ENCODE measurements at places on chromosomes 6 and 20.

- no peak for DNase-seq
These were observed 108.0 kb downstream of the ATXN1 start for GRCh38 chr6:16653226-16653625.

- DNase-seq: no peak
These were observed 272.3 kb downstream of the KHDC1L start for GRCh38 chr6:72952808-72953630.

- no peak for DNase-seq
These were observed 146.2 kb downstream of the KHDC1L start for GRCh38 chr6:73078908-73079610.

GRCh38 chr6:52491203-52492069 lies 71.3 kb downstream of the EFHC1 start:
- DNase-seq: no peak

DNA sequence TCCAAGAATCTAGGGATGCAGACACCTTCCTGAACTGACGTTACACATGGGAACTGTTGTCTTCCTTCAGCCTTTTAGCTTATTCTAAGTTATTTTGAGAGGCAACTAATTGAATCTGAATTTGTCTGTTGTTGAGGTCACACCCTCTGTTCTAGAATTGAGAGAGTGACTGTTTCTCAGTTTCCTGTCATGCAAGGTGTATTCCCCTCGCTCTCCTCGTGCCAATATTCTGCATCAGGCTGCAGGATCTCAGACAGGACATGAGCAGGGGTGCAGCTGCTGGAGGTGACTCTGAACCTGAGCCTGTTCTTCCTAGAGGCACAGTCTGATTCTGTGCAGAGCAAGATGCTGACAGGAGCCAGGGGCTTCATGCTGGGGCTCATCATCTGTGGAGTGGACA lies 52.5 kb downstream of the HLA-DPB1 start:
- no peak for DNase-seq

DNA sequence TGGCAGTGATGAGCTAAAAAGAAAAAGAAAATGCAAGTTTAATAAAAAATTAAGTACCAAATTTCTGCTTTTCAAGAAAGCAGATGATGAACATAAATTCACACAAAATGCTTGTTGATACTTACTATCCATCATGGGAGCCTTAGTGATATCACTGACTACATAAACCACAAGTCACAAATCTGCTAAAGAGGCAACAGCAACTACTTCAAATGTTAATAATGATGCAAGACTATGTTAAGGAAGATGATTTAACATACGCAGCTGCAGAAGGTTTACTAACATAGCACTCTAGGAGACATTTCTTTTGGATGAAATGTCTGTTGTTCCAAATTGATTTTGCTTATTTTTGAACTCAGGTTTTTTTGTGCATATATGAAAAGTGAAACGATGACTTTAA lies 18.6 kb downstream of the FYN start:
- no peak for DNase-seq

- DNase-seq: no peak
These were observed 418.5 kb downstream of the LMBRD1 start for GRCh38 chr6:69378326-69378725.

GRCh38 chr20:42378826-42379225 lies 760.6 kb upstream of the CHD6 start:
- no peak for DNase-seq

DNA sequence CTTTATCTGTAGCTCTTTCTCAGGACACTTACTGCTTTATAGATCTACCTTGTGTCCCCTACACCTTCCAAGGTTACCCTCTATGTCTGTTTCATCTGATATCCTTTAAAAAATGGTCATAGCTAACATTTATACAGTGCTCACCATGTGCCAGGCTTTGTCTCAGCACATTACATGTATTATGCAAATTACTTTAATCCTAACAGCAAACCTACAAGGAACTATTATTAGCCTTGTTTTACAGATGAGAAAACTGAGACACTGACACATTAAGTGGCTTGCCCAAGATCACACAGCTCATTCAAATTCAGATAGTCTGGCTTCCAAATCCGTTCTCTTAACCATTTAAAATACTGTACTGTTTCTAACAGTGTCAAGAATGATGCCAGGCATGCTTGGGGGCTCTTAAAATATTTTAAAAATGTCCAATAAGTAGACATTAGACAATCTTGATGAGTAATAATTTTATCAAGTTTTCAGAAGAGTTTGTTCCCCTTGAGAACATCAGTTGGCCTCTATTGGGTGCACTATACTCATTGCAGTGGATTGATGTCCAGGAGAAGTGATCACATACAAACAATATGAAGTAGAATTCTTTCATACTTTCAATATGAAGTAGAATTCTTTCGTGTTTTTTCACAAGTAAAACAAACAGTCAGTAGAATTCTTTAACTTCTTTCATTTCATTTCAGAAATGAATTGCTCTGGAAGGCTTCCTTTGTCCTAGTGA lies 69.6 kb downstream of the DNAH8 start:
- no peak for DNase-seq

DNA sequence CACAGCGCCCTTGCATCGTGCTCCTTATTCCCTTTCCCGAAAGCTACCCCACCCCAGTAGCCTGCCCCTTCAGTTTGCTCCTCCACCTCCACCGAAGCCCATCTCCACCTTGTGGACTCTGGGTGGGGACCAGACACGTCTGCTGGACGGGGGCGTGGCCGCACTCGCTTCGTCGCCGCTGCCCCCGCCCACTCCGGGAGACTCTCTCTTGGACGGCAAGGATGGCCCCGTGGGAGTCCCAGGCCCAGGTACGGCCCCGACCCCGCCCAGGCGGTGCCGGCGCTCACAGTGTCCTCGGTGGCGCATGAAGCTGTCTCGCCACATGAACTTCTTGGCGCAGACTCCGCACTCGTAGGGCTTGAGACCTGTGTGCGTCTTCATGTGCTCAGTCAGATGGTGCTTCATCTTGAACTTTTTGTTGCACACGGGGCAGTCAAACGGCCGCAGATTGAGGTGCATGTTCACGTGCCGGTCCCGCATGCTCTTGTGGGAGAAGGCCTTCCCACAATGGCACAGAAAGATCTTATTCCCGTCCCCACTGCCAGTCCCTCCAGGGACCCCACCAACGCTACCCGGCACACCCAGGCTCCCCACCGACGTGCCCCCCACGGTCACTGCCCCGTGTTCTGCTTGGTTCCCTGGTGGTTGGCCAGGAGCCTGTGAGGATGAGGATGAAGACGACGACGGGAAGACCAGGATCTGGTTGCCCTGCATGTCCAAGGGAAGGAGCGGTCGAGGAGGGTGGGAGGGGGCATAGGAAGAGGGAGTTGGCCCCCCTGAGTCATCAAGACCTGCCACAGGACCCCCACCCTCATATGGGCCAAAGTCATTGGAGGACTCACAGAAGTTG lies 1.3 kb upstream of the TAPBP start:
- no peak for DNase-seq

DNA sequence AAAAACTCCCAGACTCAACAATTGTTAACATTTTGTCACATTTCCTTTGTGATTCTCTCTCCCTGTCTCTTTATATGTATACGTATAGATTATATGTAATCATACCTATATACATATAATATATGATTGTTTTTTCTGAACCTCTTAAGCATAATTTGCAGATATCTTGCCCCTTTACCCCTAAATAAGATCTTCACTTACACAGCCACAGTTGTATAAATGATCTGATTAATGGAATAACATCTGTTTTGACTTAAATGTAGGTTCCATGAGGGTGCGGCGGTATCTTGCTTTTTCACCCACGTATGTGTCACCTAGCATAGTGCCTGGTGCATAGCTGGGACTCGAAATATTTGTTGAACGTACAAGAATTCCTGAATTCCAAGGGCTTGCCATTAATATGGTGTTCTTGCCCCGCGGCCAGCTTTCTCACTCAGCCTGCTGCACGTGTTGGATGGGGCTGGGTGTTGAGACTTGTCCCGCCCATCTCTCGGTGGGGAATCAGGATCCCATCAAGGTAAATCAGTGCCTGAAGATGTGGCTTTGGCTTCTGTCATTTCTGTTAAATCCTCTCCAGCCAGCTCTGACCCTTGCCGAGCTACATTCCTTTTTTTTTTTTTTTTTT lies 10.4 kb upstream of the MANBAL start:
- DNase-seq: no peak

DNA sequence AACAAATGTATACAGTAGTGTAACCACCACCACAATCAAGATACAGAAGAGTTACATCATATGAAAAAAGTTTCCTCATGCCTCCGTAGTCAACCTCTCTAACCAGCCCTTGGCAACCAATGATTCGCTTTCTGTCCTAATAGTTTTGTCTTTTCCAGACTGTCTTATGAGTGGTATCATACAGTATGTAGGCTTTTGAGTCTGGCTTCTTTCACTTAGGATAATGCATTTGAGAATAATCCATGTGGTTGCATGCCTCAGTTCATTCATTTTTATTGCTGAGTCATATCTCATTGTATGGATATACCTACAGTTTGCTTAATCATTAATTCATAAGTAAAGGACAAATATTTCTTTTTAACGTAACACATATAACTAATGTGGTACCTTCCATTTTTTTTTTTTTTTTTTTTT lies 86.4 kb upstream of the RIPOR2 start:
- DNase-seq: no peak

GRCh38 chr20:14782731-14783130 lies 445.3 kb upstream of the FLRT3 start:
- DNase-seq: no peak

GRCh38 chr6:1809291-1809988 lies 199.7 kb downstream of the FOXC1 start:
- DNase-seq: no peak

DNA sequence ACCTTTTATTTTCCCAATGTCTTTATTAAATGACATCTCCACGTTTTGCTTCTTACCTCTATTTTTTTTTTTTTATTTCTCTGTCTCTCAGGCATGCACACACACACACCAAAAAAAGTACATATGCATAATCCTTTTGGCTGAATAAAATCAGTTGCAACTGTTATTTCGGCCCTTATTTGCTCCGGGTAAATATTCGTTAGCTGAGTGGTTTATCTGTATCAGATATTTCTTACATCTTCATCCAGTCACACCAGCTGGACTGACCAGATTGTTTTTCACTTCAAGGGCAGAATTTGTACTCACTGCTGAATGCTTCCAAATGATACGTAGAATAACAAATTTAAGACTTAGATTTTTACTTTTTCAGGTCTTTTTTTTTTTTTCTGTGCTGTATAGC lies 45.5 kb downstream of the PTPN1 start:
- no peak for DNase-seq
